ENCODE measurements at places on chromosomes 5 and 9.

GRCh38 chr9:127761491-127761956 is 16.9 kb downstream of the SH2D3C start:
- no peak for DNase-seq

GRCh38 chr5:80759866-80760577 is 105.2 kb upstream of the DHFR start:
- DNase-seq = no peak

DNA sequence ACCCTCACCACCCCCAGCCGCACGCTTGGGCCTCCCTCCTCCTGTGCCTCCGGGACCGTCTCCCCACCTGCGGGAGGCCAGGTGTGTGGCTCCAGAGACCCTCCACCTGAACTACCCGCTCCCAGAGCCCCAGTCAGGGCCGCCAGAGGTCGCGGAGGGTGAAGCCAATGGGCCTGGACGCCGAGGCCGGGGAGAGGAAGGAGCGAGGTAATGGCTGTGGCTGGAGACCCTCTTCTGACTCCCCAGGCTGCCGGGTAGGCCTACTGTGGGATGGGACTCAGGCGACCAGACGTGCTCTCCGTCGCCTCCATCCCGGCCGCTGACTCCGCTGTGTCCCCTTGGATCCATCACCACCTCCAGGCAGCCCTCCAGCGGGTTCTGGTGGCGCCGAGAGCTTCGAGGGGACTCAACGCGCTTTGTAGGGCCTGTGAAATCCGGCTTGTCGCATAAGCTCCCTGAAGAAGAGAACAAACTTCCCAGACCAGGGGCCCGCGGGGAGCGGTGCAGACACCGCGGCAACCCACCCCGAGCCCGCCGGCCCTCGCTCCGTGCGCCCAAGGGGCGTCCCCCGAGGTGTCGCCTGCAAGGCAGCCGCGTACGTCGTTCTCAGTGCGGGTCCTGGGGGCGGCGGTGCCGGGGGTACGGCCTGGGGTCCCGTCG is 12.6 kb downstream of the IRX2 start:
- DNase-seq = no peak

DNA sequence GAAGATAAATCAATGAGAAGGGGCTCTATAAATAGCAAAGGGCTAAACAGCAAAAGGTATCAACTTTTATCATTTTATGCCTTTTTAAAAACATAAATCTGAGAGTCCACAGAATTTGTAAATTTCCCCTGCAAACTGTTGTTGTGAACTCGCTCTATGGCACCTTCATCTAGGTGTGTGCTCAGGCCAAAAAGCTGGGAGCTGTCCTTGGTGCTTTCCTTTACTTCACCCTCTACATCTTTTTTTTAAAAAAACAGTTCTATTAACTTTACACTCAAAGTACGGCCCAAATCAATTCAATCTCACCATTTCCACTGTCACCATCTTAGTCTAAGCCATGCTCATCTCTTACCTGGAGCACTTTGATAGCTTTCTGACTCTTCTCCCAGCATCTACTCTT is 108.2 kb upstream of the GPR151 start:
- DNase-seq = no peak

GRCh38 chr9:6355728-6356127 is 27.6 kb downstream of the TPD52L3 start:
- DNase-seq = no peak

DNA sequence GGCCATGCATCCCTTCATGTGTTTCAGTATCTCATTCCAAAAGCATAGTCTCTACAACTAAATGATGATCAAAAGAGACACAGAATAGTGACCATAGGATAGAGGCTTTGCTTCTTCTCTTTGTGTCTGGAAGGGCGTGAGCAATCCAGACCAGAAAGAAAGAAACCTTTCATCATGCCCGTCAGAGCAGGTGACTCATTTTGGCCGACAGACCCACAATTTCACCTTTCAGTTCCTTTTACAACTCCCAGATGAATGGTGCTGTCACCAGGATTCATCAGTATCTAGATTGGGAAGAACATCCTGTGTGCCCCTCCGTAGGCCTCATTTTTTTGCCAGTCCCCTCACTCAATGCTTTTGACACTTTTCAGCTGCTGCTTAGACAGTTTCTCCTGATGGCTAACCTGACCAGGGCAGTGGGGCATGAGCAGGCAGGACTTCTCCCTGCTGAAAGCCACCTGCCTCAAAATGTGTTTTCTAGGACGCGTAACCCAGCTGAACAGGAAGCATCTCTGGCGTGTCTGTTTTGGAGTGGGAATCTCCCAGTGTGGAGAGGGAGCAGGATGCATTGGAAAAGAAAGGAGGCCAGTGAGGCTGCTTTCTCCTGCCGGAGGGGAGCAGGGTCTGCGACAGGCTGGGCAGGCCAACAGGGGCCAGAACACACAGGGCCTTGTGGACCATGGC is 21.2 kb downstream of the ABLIM3 start:
- DNase-seq = no peak

- no peak for DNase-seq
Observed at GRCh38 chr5:160354666-160355065, 15.8 kb downstream of the C1QTNF2 start.

DNA sequence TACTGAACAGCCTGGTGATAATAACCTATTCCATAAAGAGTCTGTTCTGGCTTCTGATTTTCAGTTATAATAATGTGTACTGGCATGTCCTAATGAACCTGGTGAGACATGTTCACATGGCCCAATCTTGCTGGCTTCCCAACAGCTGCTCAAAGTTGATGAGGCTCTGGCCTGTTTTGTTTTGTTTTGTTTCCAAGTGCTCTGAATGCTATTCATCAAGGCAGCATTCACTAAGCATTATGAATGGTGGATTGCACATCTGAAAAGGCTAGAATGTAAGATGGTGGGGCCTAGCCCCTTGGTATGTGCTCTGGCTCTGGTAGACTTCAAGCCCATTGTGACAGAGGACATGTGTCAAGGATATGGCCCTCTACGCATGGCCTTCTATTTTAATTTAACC is 388.5 kb downstream of the PSAT1 start:
- no peak for DNase-seq

- DNase-seq = no peak
Observed at GRCh38 chr9:133874060-133874657, 118.0 kb downstream of the VAV2 start.

DNA sequence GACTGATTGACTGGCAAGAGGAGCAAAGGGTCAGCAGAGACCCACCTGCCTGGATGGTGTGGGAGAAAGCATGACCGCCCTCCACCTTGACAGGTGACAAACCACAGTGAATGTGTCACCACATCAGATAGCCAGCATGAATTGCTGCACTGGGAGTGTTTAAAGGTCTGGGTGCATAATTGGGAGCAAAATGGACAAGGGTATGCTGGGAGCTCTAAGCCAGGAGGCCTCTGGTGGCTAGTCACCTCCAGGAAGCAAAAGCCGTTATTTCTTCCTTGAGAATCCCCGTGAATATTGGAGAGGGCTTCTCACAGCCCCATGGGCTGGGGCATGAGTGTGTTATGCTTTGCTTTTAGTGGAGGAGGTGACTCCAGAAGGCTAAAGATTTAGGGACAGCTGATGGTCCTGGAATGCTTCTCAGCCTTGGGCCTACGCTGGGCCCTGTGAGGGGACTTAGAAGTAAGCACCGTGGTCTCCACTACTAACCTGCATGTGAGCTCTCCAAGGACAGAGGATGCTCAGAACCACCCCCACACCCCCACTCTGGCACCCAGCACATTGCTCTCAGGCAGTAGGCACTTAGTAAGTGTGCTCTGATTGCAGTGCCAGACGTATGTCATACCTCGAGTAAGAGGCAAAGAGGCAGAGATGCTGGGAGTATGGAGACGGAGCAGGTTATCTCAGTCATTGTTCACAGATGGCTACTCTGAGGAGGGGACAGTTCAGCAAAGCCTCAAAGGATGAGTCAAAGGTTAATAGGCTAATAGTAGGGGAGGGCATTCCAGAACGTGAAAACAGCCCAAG is 9.1 kb upstream of the IRF1 start:
- DNase-seq = no peak

DNA sequence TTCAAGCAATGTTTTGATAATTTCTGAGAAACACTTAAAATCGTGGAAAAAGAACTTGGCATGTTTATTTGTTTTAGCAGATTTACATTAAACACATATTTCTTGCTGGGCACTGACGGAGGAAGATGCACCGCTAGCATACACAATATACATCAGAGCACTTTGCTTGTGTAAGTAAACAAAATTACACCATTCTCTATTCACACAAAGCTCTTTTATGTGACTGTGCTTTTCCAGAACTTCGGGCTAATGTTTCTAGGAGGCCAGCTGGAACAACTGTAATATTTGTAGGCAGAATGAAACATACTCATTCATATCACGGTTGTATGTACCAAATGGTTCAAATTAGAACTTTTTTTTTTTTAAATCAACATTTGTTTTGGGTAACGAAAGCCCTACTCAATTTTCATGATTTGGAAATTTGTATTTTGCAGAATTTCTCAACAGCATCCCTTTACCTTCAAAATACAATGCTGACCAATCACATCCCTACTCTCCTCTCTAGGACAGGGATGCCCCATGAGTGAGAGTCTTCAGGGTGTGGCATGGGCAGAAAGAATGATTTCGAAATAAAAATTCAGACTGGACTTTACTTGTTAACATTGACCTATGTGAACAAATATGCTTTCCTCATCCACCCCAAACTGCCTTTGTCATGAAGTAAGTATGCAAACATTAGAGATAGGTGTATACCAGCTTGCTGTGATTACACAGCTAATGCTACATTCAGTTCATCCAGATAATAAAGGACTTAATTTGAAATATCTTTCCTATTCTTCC is 425.1 kb downstream of the BNC2 start:
- DNase-seq = no peak

GRCh38 chr5:53240661-53241060 is 131.1 kb upstream of the MOCS2 start:
- no peak for DNase-seq

GRCh38 chr5:142833517-142834449 is 63.6 kb downstream of the ARHGAP26 start:
- no peak for DNase-seq

- DNase-seq = no peak
Observed at GRCh38 chr9:131925677-131926177, 153.9 kb downstream of the MED27 start.

GRCh38 chr5:80757290-80757689 is 102.5 kb upstream of the DHFR start:
- DNase-seq = no peak

GRCh38 chr9:6218099-6218502 is 2.5 kb downstream of the IL33 start:
- no peak for DNase-seq

DNA sequence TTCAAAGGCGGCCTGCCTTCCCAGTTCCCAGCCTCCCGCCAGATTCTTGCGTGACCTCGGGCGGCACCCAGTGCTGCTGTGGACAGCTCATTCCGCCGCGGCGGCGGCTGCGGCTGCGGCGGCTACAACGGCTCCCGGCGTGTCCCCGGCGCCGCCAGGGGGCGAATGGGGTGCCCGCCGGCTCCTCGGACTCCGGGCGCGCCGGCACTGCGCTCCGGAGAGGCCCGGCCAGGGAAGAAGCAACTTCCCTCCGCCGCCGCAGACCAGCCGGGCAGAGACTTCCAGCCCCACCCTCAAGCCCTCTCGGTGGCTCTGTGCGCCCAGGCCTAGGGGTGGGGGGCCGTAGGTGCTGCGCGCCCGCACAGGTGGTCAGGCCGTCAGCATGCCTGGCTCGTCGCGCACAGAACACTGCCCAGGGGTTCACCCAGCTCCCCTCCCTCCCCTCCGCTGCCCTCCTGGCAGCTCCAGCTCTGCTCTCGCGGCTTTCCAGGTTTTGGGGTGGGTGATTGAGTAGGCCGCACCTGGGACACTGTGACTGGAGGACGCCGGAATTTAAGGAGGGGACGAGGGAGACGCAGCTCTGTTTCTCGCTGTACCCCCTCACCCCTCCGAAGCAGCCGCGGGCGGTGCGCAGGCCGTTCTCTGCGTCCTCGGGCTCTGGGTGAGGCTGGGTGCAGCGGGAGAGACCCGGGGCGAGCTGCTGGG is 20.2 kb downstream of the IGIP start:
- DNase-seq = peak; percentile 39

GRCh38 chr5:146920351-146920881 is 41.9 kb upstream of the PPP2R2B start:
- no peak for DNase-seq

GRCh38 chr5:177490311-177490991 is 7.0 kb downstream of the PDLIM7 start:
- no peak for DNase-seq

GRCh38 chr5:106435185-106435584 is 1235.6 kb downstream of the EFNA5 start:
- DNase-seq = no peak

DNA sequence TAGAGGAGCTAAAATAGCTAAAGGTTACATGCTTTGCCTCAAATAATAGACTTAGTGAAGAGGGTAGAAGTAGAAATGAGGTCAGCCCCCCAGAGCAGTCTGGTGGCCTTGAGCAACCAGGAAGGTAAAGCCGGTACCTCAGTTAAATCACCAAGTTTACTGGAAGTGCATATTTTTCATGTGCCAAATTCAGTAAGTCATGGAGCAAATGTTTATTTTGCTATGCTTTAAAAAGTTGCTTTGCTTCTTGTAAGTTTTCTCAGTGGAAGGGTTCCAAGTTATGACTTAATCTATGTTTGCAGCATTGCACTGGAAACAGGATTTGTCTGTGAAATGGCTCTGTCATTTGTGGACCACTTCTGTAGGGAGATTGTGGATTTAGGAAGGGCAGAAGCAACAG is 256.7 kb downstream of the ARRDC3 start:
- DNase-seq = no peak

GRCh38 chr5:80406980-80407734 is 707 bp upstream of the ZFYVE16 start:
- no peak for DNase-seq

- no peak for DNase-seq
Observed at GRCh38 chr9:107190061-107190935, 92.8 kb upstream of the RAD23B start.

GRCh38 chr5:64811050-64811640 is 42.4 kb downstream of the CWC27 start:
- DNase-seq = no peak

DNA sequence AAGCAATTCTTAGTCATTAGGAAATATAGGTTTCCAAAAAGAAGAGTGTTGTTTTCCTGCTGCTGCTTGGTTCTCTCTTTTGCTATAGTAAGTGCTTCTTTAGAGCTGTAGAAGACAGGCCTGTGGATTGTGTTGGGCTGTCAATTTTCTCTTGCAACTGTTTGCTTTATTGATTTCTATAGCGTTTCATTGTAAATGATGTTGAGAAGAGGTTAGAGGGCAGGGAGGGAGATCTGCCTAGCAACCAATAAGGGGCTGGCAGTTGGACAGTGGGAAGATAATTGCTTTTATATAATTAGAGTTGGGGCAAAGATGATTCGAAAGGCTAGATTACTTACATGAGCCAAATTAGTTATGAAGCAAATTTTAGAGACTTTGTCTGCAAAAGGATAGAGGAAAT is 11.1 kb downstream of the UNC13B start:
- DNase-seq = no peak

- no peak for DNase-seq
Observed at GRCh38 chr5:11851965-11852716, 52.1 kb downstream of the CTNND2 start.

GRCh38 chr9:117409321-117409720 is 5.5 kb downstream of the ASTN2 start:
- no peak for DNase-seq

DNA sequence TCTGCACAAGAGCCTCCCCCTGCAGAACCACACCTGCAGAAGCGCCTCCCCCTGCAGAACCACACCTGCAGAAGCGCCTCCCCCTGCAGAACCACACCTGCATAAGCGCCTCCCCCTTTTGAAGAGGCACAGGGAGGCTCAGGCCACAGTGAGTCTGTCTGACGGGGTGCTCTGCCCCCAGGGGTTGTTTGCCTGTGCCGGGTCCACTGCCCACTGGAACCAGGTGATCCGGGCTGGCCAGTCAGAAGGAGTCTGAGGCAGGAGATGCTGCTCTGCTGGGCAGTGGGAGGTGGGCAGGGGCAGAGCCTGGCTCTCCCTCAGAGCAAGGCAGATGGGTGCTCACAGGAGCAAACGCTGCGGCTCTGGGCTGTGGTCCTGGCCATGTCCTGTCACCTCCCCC is 60.8 kb upstream of the RNU6ATAC start:
- DNase-seq = no peak
